ENCODE measurements at places on chromosomes 13 and 19.

- no peak overlapping the region for H3K27ac ChIP-seq
- no peaks in the 10 kb centered on the region for H3K27me3 ChIP-seq
- no peaks in the 10 kb centered on the region for H3K36me3 ChIP-seq
- DNase-seq, result no peak
- no peaks in the 10 kb centered on the region for H3K4me1 ChIP-seq
Measured at GRCh38 chr19:29672933-29673336, 7.7 kb downstream of the PLEKHF1 start.

DNA sequence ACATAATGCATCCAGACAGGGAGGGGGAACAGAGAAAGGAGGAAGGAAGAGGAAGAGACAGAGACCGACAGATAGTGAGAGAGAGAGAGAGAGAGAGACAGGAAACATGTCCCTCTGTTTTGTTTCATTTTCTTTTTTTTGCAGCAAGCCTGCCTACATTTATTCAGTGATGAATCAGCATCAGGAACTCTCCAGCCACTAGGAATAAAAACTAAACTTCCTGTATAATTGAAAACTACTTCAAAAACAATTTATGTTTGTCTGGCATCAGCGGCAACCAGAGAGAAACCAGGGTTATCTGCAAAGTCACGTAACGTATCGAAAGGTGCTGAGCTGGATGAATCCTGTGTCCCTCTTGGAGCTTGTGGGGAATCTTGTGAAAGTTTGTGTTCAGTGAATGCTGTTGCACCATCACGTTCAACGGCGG lies 148.6 kb upstream of the SOX21 start:
- peaks cover 6% of the 10 kb centered on the region for H3K27me3 ChIP-seq
- no peaks in the 10 kb centered on the region for H3K4me1 ChIP-seq
- H3K4me3 ChIP-seq, result no peak overlapping the region
- DNase-seq, result no peak

GRCh38 chr13:20441879-20442278 lies 83.8 kb downstream of the CRYL1 start:
- no peaks in the 10 kb centered on the region for H3K36me3 ChIP-seq
- no peak overlapping the region for H3K4me3 ChIP-seq
- H3K4me1 ChIP-seq, result no peaks in the 10 kb centered on the region
- H3K27ac ChIP-seq, result no peak overlapping the region
- no peak for DNase-seq

DNA sequence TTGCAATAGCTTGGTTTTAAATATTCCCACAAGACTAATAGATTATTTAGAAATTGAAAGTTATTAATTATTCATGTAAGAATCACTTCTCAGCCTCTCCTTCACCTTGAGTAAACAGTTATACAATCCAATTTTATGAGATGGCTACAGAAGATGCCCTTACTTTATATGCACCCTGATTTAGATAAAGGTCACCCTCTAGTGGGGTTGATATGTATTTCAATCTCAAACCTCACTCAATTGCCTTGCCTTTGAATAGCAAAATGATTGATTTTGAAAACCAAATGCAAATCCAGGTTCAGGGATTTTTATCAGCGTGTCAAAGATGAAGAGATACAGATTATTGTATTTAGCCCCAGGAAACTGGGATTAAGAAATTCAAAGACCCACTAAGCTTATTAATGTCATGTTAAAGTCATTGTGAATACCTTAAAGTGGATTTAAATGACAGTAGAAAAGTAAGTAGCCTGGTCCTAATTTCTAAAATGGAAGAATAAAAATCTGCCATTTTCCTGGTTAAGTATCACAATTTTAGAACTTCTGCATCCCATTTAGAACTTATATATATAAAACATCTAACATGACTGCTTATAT lies 305.1 kb downstream of the ITGBL1 start:
- DNase-seq, result no peak
- H3K27ac ChIP-seq, result no peak overlapping the region
- H3K27me3 ChIP-seq, result no peaks in the 10 kb centered on the region
- no peaks in the 10 kb centered on the region for H3K4me1 ChIP-seq
- H3K36me3 ChIP-seq, result no peaks in the 10 kb centered on the region
- H3K4me3 ChIP-seq, result no peak overlapping the region

DNA sequence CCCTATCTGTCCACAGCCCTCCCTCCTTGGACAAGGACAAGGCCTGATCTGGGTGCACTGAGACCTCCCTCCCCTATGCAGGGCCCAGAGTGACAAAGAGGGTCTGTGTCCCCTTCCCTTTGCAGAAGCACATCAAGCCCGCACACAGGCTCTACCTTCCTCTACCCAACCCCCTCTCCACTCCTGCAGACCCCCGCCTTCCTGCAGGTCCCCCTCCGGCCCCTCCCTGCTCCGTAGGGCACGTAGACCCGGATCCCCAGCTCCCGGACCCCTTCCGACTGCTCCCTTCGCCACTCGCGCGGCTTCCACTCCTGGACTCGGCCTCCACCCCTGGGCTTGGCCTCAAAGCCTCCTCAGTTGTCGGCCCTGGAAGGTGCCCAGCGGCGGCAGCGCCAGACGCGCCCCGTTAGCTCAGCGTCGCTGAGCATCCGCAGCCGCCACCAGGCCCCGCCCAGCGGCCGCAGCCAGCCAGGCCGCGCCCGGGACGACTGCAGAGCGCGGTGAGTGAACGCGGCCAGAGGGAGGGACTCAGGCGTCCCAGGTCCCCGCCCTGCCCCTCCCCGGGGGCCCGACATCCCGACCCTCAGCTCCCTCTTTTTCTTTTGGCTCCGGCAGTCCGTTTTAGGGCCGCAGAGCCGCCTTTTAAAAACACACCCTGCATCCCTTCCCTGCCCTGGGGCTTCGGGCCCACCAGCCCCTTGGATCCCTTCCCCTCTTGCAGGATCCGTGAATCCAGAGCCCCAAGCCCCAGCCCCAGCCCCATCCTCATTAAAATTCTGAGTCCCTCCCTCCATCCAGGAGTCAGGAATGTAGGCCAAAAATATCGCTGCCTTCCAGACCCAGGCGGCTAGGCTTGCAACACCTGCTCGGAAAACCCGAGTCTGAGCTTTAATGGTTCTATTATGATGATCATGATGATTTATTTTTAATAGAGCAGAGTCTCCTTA lies 1.5 kb upstream of the MYADM start:
- H3K36me3 ChIP-seq, result 0 out of 2 replicates have a peak, but pooled peaks cover 2% of the 10 kb centered on the region
- peak overlapping the region; percentile 58 for H3K4me3 ChIP-seq
- H3K4me1 ChIP-seq, result peaks cover 4% of the 10 kb centered on the region
- peak; percentile 63 for DNase-seq
